ENCODE measurements at places on chromosomes 3 and 15. TPM values are rescaled to one million over a fixed set of nuclear protein-coding genes. Genes with fewer than 3 reads are reported as not detected.

DNA sequence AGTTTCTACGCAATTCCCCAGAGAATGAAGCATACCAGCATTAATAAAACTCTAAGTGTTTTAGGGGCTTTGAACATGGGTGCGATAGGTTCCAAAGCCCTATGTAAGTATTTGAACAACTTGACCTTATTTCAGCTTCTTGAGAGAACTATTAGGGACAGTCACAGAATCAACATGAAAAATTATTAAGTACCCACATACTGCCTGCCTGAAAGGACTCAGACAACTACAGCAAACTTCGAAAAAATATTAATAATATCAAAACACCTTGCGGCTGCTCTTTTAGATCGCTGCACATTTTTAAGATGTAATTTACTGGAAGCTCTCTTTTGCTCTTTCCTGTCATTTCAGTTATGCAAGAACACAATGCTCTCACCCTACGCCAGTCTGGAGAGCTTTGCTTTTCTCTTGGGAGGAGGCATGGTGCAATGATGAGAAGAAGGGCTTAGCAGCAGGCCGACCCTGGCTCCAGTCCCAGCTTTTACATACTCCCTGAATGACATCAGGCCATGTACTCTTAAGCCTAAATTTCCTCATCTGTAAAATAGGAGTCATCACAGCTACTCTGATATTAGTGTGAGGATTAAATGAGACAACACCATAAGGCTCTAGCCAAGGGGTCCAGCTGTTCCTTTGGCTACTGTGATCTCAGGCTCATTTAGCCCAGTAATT lies 640.7 kb downstream of the FHIT start:
- H3K4me1 ChIP-seq, result no peaks in the 10 kb centered on the region
- no peak overlapping the region for H3K27ac ChIP-seq
- H3K27me3 ChIP-seq, result no peaks in the 10 kb centered on the region
- H3K36me3 ChIP-seq, result no peaks in the 10 kb centered on the region
- H3K4me3 ChIP-seq, result no peak overlapping the region

DNA sequence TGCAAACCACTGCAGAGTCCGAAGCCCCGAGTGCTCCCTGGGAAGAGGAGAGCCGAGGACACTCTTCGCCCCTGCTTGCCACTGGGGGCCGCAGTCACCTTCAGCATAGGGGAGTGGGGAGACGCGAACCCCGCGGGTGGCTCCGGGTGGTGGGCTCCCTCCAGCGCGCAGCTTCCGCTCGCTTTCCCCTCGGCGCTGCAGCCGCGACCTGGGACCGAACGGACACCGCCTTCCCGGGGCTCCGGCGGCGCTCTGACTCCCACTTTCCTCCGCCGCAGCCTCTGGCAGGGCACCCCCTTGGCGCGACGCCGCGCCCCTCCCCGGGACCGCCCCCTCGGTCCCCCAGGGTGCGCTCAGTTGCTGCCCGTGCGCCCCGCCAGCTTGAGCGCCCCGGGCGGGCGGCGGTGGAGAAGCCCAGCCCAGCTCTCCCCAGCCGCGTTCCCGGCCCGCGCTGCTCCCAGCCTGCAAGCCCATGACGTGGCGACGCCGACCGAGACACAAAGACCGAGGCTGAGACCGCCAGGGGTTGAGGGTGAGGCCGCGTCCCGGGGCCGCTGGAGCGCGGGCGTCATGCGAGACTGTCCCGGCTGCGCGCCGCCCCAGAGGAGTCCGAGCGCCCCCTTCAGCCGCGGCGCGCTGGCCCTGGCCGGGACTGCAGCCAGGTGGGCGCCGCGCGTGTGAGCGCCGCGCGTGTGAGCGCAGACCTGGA lies at the start of gene MINAR1:
Gene MINAR1 (plus strand): TSS at position 701 of the 709 bp plus-strand sequence. CDS start 23,812 bp downstream, outside the sequence.
- H3K4me3 ChIP-seq, result peak within 1 kb of the TSS; percentile 45
- peaks cover 82% of the 10 kb centered on the region for H3K27me3 ChIP-seq
- peaks cover 11% of the 10 kb centered on the region for H3K4me1 ChIP-seq
- DNase-seq, result no peak

DNA sequence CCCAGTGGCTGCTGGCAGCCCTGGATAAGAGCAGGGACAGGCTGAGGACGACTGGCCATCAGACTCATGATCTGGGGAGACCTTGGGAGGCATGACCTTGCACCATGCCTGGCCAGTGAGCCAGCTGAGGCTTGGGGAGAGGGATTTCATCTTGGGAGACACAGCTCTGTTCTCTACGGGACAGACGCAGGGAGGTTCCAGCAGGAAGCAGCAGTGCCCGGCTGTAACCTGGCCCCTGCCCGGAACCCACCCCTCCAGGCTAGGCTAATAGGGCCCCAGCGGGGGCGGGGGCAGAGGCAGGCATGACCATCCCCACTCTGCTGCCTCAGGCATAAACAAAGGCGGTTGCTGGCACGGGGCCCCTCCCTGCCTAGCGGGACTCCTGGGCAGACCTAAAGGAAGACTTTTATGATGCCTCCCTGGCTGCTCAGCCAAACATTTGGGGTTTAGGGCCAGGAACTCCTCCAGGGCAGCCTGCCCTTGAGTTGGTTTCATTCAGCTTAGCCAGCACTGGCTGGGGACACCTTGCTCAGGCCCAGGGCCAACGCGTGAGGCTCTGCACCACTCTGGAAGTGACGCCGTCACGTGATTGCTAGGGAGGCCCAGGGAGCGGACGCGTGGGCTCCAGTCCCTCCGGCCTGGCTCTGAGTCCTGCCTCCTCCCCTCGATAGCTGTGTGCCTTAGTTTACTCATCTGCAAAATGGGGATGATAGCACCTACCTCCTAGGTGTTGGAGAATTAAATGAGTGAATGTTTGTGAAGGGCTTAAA lies 27.6 kb downstream of the HDAC11 start:
- DNase-seq, result no peak
- H3K27me3 ChIP-seq, result no peaks in the 10 kb centered on the region
- H3K36me3 ChIP-seq, result no peaks in the 10 kb centered on the region
- H3K4me1 ChIP-seq, result peaks cover 4% of the 10 kb centered on the region

DNA sequence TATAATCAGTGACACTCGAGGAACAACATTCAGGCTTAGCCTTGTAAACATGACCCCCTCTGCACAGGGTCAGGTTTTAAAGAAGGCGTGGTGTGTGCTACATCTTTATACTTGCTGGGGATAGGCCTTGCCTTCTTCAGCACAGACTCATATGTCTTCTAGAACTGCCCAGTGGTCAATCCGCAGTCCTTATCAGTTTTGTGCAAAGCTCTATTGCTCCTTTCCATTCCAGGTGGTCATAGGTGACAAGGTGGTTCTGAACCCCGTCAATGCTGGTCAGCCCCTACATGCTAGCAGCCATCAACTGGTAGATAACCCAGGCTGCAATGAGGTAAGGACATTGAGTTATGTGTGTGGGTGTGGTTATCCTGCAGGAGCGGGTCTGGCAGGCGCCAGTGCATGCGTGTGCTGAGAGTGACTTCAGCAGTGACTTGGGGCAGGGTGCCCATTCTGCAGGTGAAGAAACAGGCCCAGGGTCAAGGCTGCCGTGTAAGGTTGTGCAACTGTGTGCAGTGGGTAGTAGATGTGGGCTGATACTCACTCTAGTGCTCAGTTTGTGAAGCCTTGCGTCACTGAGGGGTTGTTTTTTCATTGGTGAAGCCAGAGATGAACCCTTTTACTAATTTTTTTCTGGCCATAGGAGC lies 150.9 kb downstream of the ITPR1 start:
- DNase-seq, result no peak
- peaks cover 14% of the 10 kb centered on the region for H3K36me3 ChIP-seq
- H3K27ac ChIP-seq, result peak overlapping the region; percentile 32
- peaks cover 7% of the 10 kb centered on the region for H3K4me1 ChIP-seq

Gene PRR20G
- not detected for total RNA-seq

Gene CAV3
- not detected for total RNA-seq

Gene AQP9
- total RNA-seq, result 3.5 TPM

Gene ANKRD34C
- total RNA-seq, result not detected

Gene BOC
- total RNA-seq, result not detected

Gene PRSS50
- not detected for total RNA-seq

Gene AADAC
- not detected for total RNA-seq

Gene CCR3
- 0.37 TPM for total RNA-seq

All from T-helper 17 cell (primary cell).